Hematopoietic multipotent progenitor cell treated with erythropoietin and hydrocortisone succinate and interleukin-3 and kit ligand, for 4 days (in vitro differentiated cells): ENCODE measurements at places on chromosomes 7 and 10.
A peak's percentile ranks its signal among the peaks of the same experiment; 100 is the strongest.

DNA sequence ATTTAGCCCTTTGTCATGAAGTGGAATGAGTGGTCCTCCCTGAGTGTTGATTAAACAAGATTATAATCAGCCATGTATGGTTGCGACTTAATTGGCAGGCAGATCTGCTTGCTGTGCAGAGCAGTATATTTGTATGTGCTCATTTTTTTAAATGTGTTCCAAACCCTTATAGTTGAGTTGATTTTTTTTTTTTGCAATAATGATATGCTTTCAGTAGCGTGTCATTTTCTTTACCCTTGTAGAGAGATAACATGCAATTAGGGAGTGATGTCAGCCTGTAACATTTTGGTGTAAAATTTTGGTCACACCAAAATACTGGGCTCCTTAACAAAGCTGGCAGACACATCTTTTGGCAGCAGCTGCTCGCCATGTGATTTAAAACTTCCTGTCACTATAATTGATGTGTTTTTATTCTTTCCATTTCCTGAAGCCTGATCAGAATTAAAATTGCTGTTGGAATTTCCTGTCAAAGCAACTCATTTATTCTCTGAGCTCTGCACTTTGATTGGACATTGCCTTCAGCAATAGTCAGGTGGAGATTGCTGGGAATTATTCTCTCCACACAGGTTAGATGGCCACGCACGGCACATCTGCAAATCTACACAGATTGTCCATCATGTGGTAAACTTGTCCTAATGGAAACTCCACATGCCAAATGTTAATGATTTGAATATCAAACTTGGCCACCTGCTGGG lies 125.3 kb downstream of the DYNC1I1 start:
- DNase-seq, result peak; percentile 30

- peak; percentile 57 for DNase-seq
Measured at GRCh38 chr10:13352519-13352918, 4.4 kb upstream of the SEPHS1 start.

DNA sequence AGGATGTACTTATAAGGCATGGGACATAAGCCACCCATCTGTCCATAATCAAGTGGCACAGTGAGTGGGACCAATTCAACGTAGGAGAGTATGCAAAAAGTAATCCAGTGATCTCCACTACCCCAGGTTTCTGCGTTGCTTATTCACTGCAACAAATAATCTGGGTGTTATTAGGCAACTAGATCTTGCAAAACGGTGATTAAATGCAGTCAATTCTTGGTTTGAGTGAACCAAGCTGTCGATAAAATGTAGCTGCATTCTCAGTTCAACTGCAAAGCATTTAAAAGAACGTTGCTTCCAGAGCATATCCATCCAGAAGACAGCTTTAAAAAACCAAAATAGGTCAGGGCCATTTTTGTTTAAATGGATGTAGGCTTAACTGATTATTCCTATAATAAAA lies 5.0 kb downstream of the LSMEM1 start:
- no peak for DNase-seq

DNA sequence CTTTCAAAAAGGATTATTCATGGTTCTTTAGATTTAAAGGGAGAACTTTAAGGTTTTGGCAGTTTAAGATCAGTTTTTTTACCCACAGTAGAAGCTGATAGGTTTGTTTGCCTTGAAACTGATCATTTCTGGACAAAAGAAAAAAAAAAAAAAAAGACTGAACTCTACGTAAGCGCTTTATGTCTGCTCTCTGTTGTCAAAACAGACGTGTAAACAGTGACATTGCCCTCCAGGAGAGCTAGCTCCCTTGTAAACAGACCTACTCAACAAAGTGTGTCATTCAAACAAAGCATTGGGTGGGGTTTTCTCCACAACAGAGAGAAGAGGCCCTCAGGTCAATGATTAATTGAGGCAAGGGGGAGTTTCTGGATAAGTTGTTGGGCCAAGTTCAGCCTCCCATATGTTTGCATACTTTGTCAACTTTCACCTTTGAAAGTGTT lies 568.1 kb upstream of the LRRN3 start:
- no peak for DNase-seq

- no peak for DNase-seq
Measured at GRCh38 chr7:137563981-137564380, 220.4 kb upstream of the PTN start.

- no peak for DNase-seq
Measured at GRCh38 chr10:112533916-112534315, 86.9 kb downstream of the VTI1A start.

DNA sequence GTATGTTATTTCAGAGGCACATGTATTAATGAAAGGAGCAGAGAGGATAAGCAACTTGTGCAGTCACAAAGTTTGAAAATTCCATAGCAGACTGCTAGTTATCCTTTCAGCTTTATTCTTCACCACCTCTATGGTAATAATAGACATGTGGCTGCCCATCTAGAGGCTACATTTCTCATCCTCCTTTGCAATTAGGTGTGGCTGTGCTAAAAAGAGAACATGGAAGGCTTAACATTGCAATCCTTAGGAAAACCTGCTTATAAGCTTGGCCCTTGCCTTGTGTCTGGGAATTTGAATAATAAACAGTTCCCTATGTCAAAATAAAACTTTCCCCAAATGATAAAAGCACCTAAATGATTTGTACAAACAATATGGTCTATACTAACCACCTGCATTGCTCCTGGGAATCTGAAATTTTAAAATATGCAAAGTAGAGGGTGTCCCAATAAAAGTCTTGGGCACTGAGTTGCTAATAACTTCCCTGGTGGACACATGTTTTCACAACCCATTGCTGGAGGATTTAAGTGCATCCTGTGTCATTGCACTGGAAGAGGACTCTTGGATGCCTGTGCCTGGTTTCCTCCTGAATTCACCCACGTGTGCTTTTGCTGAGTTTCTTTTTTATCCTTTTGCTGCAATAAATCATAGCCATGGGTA lies 30.5 kb downstream of the IL6 start:
- DNase-seq, result no peak

DNA sequence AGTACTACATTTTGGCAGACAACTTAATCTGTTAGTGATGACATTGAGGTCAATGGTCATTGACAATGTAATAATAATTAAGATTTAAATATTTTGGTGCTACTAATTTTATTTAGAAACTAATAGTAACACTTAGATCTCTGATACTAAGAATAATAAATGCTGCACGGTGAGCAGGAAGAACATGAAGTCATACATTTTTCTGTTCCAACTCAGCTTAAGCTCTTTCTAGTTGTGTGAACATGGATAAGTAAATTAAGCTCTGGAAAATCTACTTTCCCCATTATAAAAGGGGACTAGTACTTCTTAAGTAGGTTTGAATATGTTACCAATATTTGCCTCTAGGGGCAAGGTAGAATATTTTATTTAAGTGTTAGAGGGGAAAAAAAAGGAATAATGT lies 65.9 kb upstream of the MEOX2 start:
- DNase-seq, result no peak

DNA sequence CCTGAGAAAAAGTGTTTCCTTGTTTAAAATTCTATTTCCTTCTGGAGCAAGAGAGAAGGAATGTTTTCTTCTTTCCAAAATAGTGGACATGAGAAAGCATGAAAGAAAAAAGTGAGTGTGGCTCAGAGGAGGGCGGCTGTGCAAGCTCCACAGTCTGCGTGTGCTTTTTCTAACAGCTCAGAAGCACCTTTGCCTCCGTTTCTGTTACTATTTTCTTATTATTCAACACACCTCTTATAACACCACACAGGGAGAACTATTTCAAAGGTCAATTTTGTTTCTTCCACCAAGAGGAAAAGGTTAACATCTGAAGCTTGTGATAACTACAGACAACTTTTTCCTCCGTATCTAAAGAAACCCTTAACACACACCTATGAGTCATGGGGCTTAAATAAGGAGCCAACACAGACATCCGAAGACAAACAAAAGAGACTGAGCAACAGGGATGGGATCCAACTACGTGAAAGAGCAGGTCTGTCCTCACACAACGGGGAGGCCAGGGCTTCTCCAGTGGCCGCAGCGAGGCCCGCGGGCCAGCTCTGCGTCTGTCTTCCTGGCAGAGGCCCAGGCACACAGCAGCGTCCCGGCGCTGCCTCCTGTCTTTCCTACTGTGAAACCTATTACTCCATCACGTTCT lies 36.2 kb upstream of the NCAPG2 start:
- peak; percentile 34 for DNase-seq

DNA sequence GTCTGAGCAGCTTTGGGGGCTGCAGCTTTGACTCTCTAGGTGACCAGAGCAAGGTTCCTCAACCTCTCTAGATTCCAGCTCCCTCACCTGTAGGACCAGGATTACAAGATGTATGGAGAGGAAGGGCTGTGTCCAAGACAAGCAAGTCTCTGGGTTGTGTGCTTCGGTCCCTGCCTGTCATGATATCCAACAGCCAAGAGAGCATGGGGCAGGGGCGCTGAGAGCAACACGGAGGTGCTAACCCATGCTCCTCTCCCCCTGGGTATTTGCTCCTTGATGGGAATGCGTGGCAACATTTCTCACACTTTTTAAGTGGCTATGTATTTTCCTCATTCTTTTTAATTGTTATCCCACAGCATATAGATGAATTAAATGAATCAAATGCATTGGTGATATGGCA lies 10.3 kb downstream of the CDHR1 start:
- DNase-seq, result no peak

GRCh38 chr7:71626206-71626605 lies 494.3 kb downstream of the GALNT17 start:
- DNase-seq, result no peak

DNA sequence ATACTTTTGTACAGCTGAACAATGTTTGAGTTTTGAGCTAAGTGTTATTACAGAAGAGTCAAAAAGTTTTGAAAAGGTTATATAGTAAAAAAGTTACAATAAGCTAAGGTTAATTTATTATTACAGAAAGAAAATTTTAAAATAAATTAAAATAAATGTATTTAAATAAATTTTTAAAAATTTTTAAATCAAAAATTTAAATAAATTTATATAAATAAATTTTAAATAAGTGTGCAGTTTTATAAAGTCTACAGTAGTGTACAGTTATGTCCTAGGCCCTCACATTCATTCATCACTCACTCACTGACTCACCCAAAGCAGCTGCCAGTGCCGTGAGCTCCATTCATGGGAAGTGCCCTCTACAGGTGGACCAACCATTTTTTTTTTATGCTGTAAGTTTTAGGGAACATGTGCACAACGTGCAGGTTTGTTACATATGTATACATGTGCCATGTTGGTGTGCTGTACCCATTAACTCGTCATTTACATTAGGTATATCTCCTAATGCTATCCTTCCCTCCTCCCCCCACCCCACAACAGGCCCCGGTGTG lies 462.9 kb upstream of the ZMIZ1 start:
- DNase-seq, result peak; percentile 17

DNA sequence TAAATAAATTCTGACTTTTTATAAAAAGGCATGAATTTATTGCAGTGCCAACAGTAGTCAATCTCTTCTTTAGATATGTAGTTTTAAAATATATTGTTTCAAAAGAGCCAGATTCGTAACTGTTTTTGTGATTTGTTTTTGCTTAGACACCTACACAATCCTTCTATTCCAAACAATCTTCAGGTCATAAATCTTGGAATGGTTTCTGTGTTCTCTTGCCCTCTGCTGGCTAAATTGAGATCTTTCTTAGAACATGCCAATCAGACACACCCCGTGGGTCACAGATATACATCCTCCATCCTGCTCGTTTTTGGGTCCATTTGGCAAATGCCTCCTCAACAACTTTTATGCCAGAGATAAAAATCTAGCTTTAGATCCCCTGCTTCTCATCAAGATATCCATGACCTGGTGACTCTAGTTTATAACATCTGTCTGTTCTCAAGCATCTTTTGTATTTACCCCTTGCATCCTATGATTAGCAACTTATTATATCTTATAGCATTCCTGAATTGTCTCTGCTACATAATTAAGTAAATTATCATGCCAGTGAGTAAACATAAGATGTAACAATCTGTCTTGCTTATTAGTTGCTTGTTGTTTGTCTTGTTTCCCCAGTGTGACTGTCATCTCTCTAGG lies 35.3 kb upstream of the IFRD1 start:
- DNase-seq, result peak; percentile 70

GRCh38 chr10:118045837-118046394 lies 825 bp downstream of the RAB11FIP2 start:
- DNase-seq, result peak; percentile 47

- DNase-seq, result no peak
Measured at GRCh38 chr7:151187409-151188251, 580 bp upstream of the ASB10 start.

GRCh38 chr7:150898475-150899011 lies 46.2 kb downstream of the AOC1 start:
- peak; percentile 86 for DNase-seq

GRCh38 chr10:31064348-31064747 lies 32.7 kb upstream of the ZNF438 start:
- no peak for DNase-seq

GRCh38 chr10:69089638-69090599 lies 2.0 kb downstream of the SRGN start:
- peak; percentile 82 for DNase-seq

GRCh38 chr7:112926018-112926417 lies 135.8 kb upstream of the TMEM168 start:
- no peak for DNase-seq

DNA sequence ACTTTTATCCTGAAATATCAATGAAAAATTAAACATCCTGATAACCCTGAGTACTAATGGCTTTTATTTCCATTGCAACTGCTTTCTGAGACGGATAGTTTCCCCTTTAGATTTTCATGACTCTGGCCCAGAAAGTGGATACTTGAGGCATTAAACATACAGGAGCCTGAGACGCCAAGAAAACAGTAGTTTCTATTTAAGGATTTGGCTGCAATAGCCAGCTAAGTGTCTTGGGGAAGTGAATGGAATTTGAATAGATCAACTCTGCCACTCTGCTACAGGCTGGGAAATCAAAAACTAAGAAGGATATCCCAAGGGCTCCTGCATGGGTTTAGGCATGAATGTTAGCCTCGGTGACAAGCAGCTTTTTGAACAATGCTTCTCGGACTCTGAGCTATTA lies 24.7 kb upstream of the GPAM start:
- no peak for DNase-seq

- no peak for DNase-seq
Measured at GRCh38 chr10:6842722-6843121, 262.6 kb upstream of the PRKCQ start.

GRCh38 chr7:15580604-15581351 lies 19.0 kb upstream of the AGMO start:
- DNase-seq, result no peak

DNA sequence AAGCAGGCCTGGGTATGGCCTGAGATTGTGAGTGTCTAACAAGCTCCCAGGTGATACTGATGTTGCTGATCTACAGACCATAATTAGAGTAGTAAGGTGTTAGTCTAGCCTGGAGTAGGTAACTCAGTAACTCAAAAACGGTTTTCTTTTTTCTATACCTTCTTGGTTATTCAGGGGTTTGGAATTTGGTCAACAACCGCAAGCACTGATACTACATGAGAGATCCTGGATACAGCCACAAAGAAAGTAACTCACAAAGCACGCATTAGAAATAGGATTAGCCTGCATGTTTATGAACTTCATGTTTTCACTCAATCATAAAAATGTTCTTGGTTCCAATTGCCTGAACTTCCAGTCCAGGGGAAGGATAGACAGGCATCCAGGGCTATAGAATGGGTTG lies 803.5 kb downstream of the MAGI2 start:
- DNase-seq, result no peak

GRCh38 chr7:132422502-132423111 lies 153.7 kb downstream of the PLXNA4 start:
- DNase-seq, result no peak
